Adipocyte (in vitro differentiated cells): ENCODE measurements at places on chromosomes 7 and 10.
A peak's percentile ranks its signal among the peaks of the same experiment; 100 is the strongest.

- DNase-seq, result no peak
Measured at GRCh38 chr7:142275028-142275427, 17.2 kb upstream of the PRSS58 start.

- DNase-seq, result no peak
Measured at GRCh38 chr7:106075937-106076336, 36.2 kb downstream of the SYPL1 start.

DNA sequence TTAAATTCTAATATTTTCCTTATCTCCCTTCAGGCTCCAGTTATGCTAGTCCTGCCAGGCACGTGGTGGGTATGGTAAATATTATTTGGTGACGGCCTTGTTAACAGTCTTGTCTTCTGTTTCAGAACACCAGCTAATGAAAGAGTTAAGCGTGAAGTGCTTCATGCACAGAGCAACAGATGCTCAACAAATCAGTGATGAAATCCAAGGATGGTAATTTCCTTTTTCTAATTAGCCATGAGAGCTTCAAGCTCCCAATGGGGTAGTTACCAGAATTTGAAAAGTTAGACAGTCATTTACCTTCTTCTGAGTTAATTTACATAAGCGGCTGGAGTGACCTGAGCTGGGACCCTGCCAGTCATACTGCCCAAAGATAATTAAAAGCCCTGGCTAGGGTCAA is 1.9 kb upstream of the OTUD1 start:
- DNase-seq, result no peak

DNA sequence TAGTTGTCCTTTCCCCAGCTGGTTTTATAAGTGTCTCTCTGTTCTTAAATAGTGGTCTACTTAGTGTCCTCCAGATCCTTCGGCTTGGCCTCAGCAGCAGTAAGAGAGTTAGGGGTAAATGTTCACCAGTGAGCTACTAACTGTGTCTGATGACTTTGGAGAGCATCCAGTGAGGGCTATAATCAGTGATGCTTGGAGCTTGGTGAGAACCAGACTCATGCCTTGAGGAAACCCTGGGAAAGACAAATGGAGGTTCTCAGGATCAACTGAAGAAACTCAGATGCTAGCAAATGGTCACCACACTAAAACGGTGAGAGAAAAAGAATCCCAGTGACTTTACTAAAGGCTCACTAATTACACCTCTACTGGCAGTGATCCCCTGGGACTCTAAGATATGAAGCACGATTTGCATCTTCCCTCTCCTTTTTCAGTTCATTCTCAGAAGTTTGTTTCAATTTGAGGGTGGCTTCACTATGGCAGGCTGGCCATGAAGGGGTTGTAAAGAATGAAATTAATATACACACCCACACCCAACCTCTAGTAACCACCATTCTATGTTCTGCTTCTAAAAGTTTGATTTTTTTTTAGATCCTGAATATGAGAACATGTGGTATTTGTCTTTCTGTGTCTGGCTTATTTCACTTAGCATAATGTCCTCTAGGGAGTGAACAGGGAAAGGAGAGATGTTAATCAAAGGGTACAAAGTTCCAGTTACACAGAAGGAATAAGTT is 177.9 kb downstream of the PDE1C start:
- peak; percentile 42 for DNase-seq
